ENCODE measurements at places on chromosomes 6 and 20.

GRCh38 chr6:68760941-68761676 is 126.0 kb downstream of the ADGRB3 start:
- DNase-seq, result no peak

DNA sequence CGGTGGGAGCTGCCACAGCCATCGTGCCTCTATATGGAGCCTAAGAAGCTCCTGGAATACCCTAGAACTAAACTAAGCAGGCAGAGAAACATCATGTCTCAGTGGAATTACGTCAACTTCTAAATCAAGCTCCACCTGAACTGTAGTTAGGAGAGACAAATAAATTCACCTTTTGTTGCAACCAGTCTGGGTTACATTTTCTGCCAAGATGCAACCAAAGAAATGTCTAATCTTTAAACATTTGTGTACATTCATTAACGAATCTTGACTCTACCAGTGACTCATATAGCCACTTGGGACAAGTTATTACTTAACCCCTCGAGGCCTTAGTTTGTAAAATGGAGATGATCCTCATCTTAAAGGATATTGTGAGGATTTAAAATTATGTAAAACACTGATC is 8.9 kb downstream of the PTPRK start:
- DNase-seq, result no peak

DNA sequence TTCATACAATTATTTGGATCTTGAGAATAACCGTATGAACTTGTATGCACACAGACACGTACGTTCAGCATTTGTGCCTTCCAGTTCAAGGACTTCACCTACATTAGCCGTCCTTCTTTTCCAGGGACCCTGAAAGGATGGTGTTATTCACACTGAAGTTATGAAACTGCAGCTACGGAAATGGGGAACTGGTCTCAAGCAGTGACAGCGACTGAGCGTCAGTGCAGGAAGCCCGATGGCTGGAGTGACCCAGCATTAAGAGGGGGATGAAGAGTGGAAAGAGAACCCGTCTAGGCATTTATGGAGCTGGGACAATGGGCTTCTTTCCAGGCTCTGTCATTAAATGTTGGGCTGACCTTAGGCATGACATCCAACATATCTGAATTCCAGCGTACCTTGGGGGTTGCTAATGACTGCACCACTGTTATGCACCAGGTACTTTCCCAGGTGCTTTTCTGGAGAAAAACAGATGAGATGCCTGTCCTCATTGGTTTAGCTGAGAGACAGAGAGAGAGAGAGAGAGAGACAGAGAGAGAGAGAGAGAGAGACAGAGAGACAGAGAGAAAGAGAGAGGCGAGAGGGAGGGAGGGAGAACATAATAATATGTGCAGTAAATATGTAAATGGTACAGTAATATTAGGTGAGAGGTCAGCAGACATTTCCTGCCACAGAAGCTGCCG is 204.7 kb upstream of the EXOC2 start:
- no peak for DNase-seq

DNA sequence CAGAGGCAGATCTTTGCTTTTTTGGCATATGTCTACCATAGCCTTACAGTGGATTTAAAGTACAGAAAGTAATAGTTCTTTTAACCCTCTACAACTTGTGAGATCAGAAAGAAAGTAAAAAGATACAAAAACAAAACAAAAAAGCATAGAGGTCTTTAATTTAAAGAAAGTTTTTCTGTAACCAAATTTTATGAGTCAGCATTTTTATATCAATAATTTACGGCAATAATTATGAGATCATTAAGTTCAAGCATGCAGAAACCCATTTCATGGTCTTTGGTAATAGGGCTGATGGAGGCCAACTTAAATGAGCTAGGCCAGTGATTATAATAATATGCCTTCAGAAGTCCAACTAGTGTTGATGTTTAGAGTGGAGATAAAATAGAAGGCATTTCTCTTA is 145.9 kb downstream of the AIG1 start:
- no peak for DNase-seq

DNA sequence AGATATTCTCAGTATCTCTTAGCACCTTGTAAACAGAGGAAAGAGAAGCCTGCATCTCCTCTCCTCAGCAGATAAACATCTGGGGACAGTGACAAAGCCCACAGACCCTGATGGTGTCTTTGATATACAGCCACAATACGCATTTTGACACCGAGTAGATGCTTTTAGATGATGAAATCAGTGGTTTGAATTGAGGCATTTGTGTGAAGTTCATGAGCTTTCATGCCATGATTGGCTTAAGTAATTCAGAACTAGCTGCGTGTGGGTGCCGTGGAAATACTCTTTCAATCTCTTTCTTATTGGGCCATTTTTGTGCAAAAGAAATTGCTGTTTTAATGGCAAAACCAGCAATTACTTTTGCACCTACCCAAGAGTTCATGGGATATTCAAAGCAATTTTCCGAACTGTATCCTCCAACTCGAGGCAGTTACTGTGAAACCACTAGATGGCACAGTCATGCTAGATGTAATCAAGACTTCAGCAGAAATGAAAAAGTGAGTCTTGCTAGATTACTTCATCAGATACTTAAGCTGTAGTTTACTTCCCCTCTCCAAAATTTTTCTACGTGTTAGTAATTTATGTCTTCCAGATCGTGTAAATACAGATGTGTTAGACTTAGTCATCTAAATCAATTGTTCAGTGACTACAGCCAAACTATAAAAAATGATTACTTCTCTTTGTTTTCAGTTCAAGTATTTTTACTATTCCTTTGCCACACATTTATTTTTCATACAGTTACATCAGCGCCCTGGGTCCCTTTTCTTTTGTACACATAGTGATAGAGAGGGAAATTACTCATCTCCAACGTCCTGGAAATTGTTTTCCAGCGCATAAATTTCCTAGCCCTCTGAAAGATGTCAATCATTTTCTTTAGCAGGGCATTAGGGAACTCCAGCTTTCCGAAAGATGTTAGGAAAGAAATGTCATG is 49.4 kb downstream of the IYD start:
- no peak for DNase-seq

DNA sequence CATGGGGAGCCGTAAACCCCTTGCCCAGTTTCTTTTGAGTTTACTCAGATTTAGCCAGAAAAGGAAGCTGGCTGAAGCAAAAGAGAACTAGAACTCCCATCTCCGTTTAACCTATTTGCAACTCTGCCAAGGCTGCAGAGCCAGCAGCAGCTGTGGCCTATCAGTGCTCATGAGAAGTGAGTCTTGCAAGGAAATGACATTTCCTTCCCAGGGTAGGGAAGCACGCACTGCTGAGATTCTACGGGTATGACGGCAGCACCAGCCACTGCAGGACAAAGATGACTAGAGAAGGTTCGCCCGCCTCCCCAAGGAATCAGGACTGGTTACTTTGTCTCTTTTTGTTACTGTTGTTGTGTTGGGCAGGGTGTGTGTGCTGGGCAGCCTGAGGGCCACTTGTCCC is 47.6 kb downstream of the PPP1R3G start:
- no peak for DNase-seq

GRCh38 chr6:138538390-138539031 is 39.2 kb upstream of the NHSL1 start:
- no peak for DNase-seq

DNA sequence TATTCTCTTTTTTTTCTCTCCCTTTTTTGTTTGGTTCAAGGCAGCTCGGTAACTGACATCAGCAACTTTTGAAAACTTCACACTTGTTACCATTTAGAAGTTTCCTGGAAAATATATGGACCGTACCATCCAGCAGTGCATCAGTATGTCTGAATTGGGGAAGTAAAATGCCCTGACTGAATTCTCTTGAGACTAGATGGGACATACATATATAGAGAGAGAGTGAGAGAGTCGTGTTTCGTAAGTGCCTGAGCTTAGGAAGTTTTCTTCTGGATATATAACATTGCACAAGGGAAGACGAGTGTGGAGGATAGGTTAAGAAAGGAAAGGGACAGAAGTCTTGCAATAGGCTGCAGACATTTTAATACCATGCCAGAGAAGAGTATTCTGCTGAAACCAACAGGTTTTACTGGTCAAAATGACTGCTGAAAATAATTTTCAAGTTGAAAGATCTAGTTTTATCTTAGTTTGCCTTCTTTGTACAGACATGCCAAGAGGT is 10.6 kb downstream of the HEY2 start:
- DNase-seq, result no peak

- no peak for DNase-seq
These were observed 118.7 kb downstream of the TOX2 start for GRCh38 chr20:44033344-44033743.

GRCh38 chr20:51360451-51361201 is 181.9 kb downstream of the NFATC2 start:
- no peak for DNase-seq

GRCh38 chr20:504632-505075 is 38.9 kb downstream of the CSNK2A1 start:
- DNase-seq, result no peak

- no peak for DNase-seq
These were observed 37.4 kb downstream of the RBM24 start for GRCh38 chr6:17318435-17319165.

Measured in effector CD8-positive, alpha-beta T cell (primary cell).